T1000 (cell line): ENCODE measurements at places on chromosomes 7 and 10.

DNA sequence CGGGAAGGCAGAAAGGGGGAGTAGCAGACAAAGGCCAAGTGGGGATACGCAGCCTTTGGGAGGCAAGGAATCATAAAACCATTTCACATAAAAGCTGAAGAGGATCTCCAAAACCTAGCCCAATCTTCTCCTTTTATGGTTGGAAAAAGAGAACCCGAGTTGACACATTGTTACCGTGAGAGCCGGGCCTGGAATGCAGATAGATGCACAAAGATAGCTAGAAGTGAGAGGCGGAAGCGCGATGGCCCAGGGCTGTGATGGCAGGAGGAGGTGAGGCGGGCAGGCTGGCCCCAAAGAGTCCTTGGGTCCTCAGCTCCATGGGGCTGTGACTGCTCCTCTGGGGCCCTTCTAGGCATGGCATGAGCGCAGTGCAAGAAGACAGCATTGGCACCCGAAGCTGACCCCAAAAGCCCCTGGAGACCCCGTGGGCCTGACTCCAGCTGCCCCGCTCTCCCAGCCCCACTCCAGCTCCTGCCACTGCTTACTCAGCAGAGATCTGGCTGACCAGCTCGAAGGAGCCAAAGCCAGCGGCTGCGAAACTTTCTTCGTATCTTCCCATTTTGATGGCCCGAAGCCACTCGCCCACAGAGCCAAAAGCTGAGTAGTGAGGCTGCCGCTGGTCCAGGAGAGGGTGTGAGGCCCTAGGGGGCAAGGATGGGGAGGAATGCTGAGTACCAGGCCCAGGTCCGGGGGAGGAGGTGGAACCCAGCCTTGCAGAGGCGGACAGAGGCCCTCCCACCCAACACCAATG lies 22.5 kb downstream of the EPHB4 start:
- DNase-seq, result no peak

DNA sequence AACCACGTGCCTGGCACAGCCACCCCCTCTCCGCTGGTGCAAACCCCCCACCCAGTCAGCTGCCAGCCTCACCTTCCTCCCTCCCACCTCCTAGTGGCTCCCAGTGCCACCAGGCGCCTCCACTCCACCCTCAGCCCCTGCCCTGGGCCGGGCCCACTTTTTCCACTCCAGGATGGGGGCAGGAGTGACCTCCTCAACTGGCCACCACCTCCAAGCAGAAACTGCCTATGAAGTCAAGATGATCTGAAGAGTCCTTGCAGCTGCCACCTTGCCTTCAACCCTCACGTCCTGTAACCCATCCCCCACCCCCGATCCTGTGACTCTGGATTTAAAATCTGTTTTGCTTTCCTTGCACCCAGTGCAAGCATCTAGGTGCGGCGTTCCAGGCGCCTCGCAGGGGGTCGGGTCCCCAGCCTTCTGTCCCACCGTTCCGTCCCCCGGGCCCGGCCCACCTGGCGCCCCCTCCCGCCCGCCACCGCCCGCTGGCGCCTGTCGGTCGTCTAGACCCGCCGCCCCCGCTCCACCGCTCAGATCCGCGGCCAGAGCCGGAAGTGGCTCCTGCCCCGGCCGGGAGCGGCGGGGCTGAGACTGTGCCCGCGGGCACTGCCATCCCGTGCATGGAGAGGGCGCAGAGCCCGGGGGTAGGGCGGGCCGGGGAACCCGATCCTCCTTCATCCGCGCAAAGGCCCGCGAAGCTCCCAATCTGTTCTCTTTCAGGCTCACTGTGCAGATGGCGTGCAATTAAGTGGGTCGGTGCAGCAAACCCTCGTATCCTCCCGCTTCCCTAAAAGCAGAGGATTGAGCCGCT lies 51.2 kb upstream of the GTF2I start:
- DNase-seq, result no peak

GRCh38 chr7:17706734-17707133 lies 233.6 kb downstream of the SNX13 start:
- DNase-seq, result no peak

GRCh38 chr7:150357771-150358427 lies 10.7 kb upstream of the REPIN1 start:
- DNase-seq, result no peak

DNA sequence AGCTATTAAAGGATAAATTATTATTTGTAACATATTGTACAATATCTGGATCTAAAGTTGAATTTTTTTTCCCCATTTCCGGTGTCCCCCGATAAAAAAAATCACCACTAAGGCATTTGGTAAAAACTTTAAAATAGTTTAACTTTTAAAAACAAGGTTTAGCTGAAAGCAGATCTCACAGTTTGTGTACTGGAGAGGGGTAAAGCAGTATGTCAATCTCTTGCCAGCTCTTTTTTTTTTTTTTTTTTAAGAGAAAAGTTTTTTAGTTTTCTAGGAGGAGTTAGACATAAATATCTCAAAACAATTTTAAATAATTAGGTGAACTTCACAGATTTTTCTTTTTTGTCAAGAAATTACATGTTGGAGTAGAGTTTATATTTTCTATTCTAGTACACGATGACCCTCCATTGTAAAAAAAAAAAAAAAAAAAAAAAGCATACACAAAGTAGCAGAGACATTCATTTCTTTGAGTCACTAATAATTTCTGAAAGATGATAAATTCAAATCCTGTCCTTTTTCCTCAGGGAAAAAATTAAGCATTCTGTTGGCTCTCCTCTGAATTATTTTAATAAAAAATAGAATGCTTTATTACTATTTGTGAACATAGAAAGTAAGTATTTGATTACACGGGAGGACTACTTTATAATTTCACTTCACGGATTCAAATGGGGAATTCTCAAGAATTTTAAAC lies 1.9 kb upstream of the HBP1 start:
- DNase-seq, result no peak
